ENCODE measurements at places on chromosomes 1 and 21.
A peak's percentile ranks its signal among the peaks of the same experiment; 100 is the strongest.

DNA sequence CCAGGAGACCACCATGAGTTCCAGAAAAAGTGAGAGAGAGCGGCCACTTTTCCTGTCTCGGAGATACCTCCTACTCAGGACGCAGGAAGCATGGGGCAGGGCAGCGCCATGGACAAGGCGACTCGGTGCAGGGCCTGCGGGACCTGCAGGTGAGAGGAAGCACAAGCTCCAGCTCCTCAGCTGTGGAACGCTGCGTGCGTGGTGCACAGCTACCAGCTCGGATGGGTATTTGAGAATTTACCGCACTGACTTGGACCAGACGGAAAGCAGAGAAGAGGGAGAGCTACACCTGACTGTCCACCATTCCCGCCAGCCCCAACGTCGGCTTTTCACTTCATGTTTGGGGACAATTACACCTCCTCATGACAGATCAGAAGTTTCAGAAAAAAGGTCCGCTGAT lies 8.2 kb upstream of the CDK11A start:
- DNase-seq, result no peak

DNA sequence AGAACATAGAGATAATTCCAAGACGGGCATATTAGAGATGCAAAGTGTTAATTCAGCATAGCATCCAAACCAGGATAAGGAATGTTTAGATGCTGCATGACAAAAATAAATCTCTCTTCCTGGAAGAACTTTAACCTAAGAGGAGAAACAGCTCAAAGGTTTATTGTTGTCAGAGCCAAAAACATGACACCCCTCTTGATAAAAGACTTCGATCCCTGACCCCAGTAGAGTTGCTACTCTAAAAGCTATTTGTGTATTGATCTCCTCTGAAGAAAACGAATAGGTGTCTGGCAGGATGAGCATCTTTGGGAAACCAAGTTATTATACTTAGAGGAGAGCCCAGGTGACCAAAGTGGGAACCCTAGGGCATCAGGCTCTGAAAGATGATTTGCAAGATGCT lies 158.1 kb downstream of the PIGK start:
- no peak for DNase-seq

- DNase-seq, result no peak
Observed at GRCh38 chr1:81998165-81998564, 197.4 kb downstream of the ADGRL2 start.

GRCh38 chr1:182752077-182752988 lies 37.2 kb upstream of the NPL start:
- DNase-seq, result no peak

GRCh38 chr1:26787381-26787705 lies 407 bp upstream of the PIGV start:
- DNase-seq, result no peak

- no peak for DNase-seq
Observed at GRCh38 chr1:55052221-55053142, 13.1 kb downstream of the PCSK9 start.

DNA sequence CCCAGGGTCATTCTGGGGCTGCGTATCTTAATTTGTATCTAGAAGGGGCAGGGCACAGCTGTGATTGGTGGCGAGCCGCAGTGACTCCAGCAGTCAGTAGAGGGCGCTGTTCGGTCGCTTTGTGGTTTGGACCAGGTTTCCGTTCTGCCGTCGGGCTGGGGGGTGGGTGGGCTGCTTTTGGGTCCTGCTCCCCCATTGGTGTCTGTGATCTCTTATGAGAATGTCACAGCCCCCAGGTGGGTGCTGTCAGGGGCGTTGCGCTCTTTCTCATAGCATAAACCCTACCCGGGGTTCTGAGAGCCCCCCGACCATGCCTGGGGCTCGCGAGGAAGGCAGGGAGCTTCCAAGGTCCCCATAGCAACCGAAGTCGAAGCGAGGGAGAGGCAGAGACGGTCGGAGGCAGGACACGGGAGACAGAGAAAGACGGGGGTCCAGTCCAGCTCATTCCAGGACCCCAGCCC lies 5.4 kb downstream of the TFF3 start:
- DNase-seq, result peak; percentile 65

GRCh38 chr1:166937962-166938361 lies 37.4 kb downstream of the ILDR2 start:
- DNase-seq, result no peak

DNA sequence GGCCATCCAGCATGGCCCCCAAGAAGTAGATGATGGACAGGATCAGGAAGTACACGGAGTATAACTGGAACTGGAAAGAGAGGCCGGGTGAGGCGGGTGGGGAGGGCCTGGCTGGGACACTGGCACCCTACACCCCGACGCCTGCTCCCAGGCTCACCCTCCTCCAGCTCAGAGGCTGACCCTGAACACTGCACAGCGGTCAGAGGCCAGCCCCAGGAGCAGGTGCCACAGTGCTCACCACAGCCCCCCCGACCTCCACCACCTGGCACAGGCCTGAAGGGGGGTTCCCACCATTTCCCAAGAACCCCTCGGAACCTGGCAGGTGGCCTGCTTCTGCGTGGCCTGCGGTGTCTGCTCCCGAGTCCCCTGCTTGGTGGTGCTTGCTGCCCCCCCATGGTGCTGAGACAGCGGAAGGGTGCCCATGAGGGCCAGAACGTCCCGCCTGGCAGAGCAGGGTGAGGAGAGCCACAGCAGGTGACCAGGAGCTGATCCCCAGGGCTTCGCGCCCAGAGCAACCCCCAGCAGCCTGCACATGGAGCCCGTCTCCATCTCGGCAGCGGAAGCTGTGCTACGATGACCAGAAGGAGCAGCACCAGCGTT lies 26.1 kb downstream of the SLC19A1 start:
- DNase-seq, result no peak

DNA sequence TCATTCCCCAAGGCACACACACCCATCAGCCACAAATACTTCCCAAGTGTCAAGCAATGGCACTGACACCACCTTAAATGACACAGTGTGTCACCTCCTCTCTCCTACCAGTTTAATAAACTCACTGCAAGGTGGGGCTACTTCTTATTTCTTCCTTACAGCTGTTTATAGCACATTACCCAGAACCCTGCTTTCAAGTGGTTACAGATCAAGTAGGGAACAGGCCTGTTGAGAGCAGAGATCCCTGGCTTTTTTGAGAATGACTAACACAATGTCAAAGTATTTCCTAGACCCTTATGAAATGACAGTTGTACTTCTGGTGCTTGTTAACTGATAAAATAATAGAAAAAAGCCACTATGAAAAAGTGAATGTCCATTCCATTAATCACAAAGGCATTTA lies 19.8 kb downstream of the ZBTB17 start:
- no peak for DNase-seq

DNA sequence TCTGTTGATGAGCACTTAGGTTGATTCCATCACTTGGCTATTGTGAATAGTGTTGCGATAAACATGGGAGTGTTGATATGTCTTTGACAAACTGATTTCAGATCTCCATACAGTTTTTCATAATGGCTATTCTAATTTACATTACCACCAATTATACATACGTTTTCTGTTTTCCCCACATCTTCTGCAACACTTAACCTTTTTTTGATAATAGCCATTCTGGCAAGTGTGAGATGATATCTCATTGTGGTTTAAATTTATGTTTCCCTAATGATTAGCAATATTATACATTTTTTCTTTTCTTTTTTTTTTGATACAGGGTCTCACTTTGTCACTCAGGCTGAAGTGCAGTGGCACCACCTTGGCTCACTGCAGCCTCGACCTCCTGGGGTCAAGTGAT lies 17.0 kb downstream of the SNRPE start:
- no peak for DNase-seq

GRCh38 chr1:197302775-197303174 lies 34.7 kb downstream of the CRB1 start:
- DNase-seq, result no peak

DNA sequence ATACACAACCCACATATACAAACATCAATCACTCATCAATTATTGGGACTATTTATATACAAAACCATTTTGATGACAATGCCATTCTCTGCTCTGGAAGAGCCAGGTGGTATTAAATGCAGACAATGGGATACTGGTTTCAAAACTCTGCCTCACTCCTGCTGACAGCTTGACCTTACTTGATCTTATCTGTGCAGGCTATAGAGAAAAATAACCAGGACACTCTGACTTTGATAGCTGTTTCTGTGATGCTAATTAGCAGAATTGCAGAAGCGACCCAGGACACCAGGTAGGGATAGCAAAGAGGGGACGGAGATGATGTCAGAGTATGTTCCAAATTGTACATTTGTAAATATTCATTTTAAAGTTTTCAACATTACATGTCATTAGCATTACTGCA lies 89.5 kb downstream of the OLFM3 start:
- DNase-seq, result no peak

DNA sequence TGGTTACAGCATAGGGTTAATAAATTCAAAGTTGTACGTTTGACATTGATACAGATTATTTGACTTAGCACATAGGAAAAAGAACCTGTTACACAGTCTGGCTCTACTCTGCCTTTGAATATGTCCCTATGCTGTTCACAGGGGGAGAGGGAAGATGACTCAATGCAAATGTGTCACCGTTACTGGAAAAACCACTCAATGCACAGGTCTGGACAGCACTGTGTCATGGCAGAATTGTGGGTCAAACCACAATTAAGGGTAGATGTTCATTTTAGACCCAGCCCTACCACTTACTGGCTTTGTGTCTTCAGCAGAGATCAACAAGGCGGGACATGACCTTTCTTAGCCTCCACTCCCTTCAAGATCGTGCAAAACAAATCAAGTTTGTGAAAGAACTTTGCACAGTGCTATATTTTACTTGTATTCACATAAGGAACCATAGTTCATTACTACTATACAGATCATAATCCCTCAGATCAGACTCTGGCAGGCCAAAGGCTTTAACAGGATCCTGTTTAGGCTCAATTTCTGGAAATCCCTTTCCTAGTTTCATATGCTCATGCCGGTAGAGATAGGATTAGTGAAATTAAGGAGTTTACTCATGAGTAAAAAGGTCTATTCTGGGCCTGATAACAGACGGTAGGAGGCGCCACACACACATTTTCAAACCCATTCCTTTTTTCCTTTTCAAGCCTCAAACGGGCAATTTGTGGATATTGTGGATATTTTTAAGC lies 22.1 kb downstream of the EIF2D start:
- DNase-seq, result no peak

DNA sequence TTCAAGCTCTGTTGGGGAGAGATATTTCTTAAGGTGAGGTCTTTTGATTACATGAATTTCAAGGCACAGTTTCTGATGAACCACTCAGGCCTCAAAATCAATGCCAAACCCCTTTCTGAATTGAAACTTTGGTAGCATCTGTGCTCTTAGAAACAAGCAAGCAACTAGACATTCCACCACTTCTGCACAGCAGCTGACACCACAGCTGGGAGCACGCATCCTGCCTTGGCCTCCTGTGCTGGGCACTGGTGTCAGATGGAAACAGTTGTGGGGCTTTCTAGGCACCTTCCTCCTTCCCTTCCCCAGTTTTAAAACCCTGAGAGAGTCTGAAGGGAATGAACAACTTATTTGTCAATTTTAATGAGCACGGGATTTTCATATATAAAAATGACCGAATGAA lies 360.2 kb downstream of the ADGRL2 start:
- DNase-seq, result no peak

DNA sequence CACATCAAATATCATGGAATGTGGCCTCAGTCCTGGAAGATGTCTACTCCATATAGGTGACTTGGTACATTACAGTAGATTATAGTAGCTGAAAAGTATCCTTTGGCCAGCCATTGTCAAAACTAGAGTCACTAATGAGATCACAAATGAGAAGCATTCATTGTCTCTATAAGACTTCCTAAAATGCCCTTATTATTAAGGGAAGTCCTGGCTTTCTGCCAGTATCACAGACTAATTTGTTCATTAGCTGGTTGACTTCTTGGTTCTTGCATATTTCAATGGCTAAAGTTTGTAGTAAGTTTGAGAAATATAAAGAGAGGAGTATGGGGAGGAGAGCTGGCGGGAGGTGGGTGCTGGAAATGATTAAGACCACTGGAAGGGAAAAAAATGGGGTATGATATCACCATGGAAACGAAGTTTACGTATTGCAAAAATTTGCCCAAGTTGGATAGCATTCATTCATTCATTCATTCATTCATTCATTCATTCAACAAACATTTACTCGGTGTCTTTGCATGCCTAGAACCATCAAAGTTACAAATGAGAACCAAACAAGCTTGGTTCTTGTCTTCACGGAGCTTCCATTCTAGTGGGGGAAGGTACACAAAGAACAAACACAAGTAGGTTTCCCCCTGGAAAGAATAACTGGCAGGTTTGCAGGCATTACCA lies 11.7 kb upstream of the B3GALNT2 start:
- no peak for DNase-seq

GRCh38 chr1:51293898-51294515 lies 36.4 kb downstream of the TTC39A start:
- DNase-seq, result no peak

GRCh38 chr1:100074604-100075395 lies 57.9 kb downstream of the SASS6 start:
- DNase-seq, result no peak

- no peak for DNase-seq
Observed at GRCh38 chr21:39048574-39048973, 134.7 kb downstream of the PSMG1 start.

- no peak for DNase-seq
Observed at GRCh38 chr1:169295846-169296245, 71.8 kb downstream of the NME7 start.

DNA sequence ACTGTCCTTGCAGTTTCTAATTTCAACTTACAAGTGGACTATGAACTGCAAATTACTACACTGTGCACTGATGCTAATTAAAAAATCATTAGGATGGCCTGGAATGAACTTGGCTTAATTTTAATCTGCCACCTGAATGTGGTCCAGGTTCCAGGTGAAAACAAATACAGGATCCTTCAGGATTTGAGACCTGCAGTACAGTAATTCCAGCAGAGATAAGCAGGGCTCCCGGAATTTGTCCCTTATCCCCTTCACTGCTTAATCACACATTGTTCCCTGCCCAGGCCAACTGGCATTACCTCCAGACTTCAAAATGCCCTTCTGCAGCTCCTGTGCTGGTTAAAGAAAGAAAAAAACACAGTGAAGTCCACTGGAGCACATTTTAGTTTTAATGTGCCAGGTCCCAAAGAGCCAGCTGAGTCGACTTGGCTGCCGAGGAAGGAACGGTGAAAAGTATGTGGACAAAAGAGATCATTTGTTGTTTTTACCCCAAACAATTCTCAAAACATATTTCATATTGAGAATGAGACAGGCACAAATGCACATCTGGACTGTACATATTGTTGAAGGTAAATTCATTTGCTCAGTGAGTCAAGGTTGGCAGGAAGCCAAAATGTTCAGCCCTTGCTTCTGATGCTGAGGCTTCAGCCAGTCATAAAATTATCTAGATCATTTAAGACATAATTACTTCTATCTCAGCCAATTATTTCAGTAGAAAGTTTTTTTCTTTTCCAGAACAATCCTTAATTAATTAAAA lies 28.3 kb downstream of the DEGS1 start:
- DNase-seq, result no peak

GRCh38 chr1:44531785-44532566 lies 126.9 kb downstream of the RNF220 start:
- DNase-seq, result no peak

DNA sequence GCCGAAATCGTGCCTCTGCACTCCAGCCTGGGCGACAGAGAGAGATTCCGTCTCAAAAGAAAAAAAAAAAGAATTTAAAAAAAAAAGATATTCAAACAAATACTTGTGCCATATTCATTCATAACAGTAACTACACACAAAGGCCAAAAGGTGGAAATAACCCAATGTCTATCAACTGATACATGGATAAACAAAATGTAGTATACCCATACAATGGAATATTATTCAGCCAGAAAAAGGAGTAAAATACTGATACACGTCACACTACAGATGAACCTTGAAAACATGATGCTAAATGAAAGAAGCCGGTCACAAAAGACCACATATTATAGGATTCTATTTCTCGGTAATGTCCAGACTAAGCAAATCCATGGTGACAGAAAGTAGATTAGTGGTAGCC lies 109.4 kb upstream of the SOD1 start:
- no peak for DNase-seq
